ENCODE measurements at places on chromosomes 4 and X.

- DNase-seq = no peak
Measured at GRCh38 chr4:110617646-110618580, 5.0 kb downstream of the PITX2 start.

DNA sequence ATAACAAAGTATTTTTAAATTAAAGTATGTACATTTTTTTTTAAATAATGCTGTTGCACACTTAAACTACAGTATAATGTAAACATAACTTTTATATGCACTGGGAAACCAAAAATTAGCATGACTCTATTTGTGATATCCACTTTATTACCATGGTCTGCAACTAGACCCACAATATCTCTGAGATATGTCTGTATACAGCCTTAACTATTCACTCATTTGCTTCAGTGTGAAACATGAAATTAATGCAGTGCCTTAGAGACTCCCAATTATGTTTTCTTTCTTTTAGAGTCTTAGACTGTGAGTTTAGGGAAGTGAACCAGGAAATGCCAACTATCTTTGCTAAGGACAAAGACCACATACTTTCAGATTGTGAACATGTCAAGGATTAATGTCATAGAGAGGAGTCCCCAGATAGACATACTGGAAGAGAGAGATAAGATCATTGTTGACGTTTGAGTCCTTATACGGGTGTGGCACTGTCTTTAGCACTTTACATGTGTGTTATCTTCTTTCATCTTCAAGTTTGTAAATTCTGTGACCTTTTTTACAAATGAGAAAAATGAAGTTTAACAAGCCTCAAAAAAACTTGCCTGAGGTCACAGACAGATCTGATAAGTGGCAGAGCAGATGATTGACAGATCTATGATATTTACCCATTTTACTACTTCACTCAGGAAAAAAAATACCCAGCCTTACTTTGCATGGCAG, 23.2 kb downstream of the CXorf58 start:
- DNase-seq = no peak

- DNase-seq = no peak
Measured at GRCh38 chr4:43587758-43588157, 695.2 kb downstream of the GRXCR1 start.

GRCh38 chr4:154908168-154908567, 127.1 kb downstream of the RBM46 start:
- no peak for DNase-seq

GRCh38 chrX:44733931-44734330, 109.9 kb upstream of the DUSP21 start:
- DNase-seq = no peak

GRCh38 chr4:3791910-3792542, 25.8 kb downstream of the ADRA2C start:
- no peak for DNase-seq

DNA sequence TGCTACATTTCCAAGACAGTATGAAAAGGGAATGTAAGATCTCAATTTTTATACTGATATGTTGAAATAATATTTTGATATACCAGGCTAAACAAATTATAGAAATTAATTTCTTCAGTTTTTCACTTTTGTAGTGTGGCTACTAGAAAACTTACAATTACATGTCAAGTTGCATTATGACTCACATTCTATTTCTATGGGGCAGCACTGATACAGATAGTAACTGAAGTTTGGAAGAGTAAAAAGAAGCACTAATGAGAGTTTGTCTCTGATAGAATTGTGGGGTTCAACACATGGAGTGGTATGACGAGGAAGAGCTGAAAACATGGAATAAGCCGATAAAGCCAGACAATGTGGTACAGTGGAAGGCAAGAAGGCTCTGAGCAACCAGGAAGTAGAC, 95.6 kb downstream of the NR3C2 start:
- no peak for DNase-seq

DNA sequence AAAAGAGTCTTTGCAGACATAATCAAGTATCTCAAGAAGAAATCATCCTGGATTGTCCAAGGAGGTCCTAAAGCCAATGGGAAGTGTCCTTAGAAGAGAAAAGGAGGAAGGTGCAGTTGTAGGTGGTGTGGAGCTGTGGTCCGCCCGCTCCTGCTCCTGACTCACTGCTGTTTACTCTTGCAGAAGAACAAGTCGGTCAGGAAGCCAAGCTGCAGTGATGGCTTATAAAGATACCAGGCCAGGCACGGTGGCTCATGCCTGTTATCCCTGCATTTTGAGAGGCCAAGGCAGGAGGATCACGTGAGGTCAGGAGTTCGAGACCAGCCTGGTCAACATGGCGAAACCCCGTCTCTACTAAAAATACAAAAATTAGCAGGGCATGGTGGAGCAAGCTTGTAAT, 66.4 kb upstream of the ATP6AP2 start:
- DNase-seq = no peak

GRCh38 chr4:102036619-102037376, 246.3 kb downstream of the BANK1 start:
- no peak for DNase-seq

DNA sequence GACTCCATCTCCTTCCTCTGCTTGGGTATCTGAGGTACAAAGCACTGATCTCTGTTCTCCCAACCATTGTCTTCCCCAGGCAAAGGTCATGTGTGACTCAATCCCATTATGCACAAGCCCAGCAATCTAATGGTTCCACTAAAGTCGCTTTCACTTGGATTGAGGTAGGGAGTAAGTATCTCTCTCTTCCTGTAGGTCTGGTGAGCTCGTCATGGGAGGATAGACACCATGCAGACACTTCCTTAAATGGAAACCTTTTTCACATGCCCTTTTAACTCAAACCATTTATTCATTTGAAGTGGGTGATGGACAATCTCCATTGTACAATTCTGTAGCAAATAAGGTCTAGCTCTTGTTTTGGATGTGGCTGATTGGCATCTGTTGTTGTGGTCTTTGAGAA, 245.2 kb upstream of the CLNK start:
- DNase-seq = no peak

DNA sequence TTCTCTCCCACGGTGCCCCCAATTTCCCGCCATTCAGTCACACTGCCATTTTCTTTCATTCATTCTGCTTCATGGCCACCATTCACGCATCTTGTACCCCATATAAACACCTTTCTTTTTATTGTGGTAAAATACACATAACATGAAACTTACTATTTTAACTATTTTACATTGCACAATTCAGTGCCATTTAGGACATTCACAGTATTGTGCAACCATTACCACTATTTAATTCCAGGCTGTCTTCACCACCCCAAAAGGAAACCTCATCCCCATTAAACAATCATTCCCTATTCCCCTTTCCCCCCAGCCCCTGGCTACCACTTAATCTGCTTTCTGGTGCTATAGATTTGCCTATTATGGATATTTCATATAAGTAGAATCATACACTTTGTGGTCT, 15.9 kb downstream of the SPACA5 start:
- no peak for DNase-seq

GRCh38 chr4:125444166-125444565, 129.4 kb downstream of the FAT4 start:
- no peak for DNase-seq

- DNase-seq = no peak
Measured at GRCh38 chr4:87086143-87086805, 134.1 kb downstream of the KLHL8 start.

DNA sequence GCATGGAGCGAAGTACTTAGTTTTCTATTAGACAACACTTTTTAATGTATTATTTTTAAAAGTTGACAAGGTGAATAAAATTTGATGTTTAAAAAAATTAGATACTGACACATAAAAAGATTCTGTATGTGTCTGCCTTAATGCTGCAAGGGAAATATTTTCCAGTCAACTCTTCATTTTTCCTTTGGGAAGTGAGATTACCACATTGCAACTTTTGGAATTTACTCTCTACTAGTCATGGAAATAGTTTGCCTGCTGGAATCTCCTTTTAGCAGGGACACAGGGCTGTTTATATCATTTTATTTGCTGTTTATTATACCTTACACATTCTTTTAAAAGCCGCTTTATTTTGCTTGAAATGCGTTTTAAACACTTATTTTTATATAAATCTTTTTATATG, 135.1 kb downstream of the MID1 start:
- DNase-seq = no peak

- DNase-seq = no peak
Measured at GRCh38 chrX:8738588-8739189, 6.8 kb upstream of the ANOS1 start.

DNA sequence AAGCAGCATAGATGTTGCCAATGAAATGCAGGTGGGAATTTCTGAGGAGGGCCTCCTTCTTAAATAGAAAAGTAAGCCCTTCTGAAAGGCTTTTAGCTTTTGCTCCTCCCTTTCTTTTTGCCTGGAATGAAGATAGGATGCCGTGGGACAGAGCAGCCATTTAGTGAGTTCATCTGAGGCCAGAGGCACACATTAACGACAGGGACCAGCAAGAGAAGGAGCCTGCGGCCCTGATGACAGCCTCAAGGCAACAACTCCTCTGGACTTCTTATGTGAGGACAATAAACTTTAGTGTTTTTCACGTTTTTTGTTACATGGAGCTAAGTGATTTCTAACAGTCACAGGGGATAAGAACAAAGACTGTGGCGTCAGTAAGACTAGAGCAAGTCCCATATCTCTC, 1.1 kb upstream of the BDH2 start:
- no peak for DNase-seq

DNA sequence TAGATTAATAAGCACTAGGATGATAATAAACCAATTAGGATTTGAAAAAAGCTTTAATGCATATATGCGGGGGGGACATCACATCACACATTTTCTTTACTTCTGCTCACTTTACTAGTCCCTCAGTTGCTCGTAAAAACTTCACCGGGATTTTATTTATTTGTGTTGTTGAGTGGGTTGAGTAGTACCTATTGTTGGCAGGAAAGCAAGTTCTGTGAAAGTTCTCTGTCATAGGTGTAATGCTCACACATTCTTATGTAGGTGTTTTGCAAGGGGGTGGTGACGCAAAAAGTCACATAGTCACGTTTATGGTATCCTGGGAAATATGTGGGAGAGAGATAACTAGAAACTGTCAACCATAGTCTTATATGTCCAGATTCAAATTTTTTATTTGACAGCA, 65.3 kb downstream of the PDLIM5 start:
- no peak for DNase-seq

- DNase-seq = no peak
Measured at GRCh38 chr4:129138810-129139496, 43.0 kb downstream of the C4orf33 start.

DNA sequence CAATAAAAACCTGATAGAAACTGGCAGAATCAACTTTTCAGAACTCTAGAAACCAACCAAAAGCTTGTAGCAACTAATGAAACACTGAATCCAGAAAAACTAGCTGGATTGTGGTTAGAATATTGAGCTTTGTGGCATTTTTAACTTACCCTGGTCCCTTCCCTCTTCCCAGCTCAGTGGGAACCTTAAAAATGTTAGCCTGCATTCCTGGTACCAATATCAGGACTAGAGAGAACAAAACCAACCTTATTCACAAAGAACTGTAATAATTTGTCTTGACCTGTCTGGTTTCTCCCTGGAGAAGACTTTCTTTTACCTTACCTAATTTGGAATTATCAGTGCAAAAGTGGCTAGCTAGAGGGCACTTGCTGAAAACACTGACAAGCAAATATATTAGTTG, 21.2 kb downstream of the SH3D19 start:
- no peak for DNase-seq

DNA sequence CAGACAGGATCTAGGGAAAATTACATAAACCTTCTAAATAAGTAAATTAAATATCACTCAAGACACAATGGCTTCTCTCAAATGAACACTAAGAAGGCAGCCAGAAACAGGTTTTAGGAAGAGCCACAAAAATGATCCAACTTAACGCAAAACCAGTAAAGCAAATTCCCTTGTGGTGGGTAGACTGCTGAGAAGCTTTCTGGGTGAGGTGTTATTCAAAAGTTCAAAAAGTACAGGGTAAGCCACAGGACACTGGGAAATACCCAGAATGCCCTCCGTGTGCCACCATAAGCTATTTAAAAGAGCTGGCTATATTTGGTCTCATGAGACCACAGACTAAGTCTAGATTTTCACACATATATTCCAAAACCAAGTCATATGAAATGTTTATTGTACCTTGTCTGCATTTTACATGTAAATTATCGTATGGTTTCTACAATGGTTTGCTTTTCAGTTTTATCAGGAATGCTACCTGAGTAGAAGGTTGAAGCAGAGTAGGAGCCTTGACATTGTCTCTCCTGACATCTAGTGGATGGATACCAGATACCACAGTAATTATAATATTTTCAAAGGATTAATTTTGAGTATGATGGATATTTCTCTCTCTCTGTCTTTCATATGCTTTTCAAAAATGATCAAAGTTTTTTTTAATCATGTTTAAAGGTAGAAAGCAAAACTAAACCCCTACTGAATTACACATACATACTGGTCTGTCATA, 109.3 kb upstream of the KLHL13 start:
- DNase-seq = no peak

DNA sequence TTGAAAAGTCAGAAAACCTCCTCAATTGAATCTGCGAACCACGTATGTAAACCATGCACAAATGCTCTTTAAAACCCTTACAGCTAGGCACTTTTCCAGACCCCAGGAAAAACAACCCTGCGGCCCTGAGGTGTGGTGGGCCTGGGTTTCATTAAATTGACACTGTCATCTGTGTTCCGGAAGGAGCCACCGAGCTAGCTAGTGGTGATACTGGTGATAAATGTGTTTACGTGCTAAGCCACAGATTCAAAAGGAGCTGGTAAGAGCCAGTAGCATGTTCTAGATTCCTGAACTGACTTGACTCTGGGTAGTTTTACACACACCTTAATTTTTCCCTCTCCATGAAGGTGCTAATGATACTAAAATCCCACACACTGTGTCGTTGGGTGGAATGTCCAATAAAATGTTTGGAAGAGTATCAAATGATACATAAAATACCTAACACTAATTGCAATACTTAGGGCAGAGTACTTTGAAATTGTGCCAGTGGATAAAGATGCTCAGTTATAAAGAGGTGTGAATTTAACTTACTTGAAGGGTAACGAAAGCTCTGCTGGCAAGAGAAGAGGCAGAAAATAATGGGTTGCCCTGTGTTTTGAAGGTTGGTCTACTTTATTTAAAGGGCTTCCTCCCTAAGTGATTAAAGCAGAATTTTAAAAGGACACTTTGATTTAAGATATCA, 8.5 kb downstream of the SMS start:
- DNase-seq = no peak

- DNase-seq = no peak
Measured at GRCh38 chrX:51144828-51145442, 187.7 kb upstream of the NUDT10 start.

GRCh38 chr4:103073792-103074438, 2.6 kb downstream of the SLC9B2 start:
- DNase-seq = no peak

DNA sequence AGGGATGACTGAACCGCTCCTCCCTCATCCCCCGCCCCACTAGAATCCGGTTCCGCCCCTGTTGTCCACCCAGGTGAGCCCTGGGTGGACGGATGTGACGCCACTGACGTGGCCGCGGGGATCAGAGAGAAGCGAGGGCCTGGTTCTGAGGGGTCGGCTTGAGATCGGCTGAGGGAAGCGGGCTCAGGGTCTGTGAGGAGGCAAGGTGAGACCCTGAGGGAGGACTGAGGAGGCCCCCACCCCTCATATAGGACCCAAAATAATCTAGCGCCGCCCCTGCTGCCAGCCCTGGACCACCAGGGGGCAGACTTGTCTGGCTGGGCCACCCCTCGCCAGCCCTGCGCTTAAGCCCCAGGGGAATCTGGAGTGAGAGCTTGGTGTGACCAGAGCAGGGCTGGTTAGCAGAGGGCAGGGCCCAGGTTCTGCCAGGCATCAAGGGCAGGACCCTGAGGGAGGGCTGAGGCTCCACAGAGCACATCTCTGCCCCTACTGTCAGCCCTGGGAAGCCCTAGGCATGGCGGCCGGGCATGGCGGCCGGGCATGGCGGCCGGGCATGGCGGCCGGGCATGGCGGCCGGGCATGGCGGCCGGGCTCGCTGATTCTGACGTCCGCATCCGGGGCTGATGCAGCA, at the start of gene MAGEA8:
Gene MAGEA8 (plus strand): TSS at position 103 of the 631 bp plus-strand sequence. CDS start 3,090 bp downstream, outside the sequence.
- DNase-seq = no peak

GRCh38 chrX:112874175-112874574, 33.5 kb upstream of the AMOT start:
- DNase-seq = no peak
